ENCODE measurements at places on chromosomes 7 and 10. TPM values are rescaled to one million over a fixed set of nuclear protein-coding genes. Genes with fewer than 3 reads are reported as not detected.

- H3K36me3 ChIP-seq = no peaks in the 10 kb centered on the region
- no peaks in the 10 kb centered on the region for H3K27me3 ChIP-seq
- no peaks in the 10 kb centered on the region for H3K4me1 ChIP-seq
These were observed 837.8 kb upstream of the LRRN3 start for GRCh38 chr7:110253093-110253492.

DNA sequence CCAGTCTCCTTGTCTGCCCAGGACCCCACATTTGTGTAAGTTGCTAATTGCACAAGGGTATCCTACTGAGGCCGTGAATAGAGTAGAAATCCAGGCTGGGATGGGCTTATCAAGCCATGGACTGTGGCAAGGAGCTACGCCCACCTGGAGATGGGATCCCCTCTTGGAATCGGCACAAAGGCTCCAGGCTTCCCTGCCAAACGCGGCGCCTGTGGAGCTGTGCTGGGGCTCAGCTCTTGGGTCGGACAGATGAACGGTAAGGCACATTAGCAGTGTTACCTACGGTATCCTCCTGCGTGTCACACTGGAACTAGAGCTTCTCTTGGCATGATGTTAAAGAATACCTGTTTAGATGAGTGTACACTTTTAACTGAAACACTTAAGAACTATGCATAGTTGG is 196.7 kb downstream of the CELF2 start:
- H3K4me1 ChIP-seq = no peaks in the 10 kb centered on the region
- no peaks in the 10 kb centered on the region for H3K36me3 ChIP-seq
- no peak overlapping the region for H3K4me3 ChIP-seq

GRCh38 chr7:50557099-50557498 is 8.1 kb downstream of the DDC start:
- peaks cover 18% of the 10 kb centered on the region for H3K27me3 ChIP-seq
- no peak overlapping the region for H3K27ac ChIP-seq
- no peak for DNase-seq
- no peaks in the 10 kb centered on the region for H3K36me3 ChIP-seq
- H3K4me3 ChIP-seq = no peak overlapping the region

TAS2R41 gene
- not detected for total RNA-seq

DNA sequence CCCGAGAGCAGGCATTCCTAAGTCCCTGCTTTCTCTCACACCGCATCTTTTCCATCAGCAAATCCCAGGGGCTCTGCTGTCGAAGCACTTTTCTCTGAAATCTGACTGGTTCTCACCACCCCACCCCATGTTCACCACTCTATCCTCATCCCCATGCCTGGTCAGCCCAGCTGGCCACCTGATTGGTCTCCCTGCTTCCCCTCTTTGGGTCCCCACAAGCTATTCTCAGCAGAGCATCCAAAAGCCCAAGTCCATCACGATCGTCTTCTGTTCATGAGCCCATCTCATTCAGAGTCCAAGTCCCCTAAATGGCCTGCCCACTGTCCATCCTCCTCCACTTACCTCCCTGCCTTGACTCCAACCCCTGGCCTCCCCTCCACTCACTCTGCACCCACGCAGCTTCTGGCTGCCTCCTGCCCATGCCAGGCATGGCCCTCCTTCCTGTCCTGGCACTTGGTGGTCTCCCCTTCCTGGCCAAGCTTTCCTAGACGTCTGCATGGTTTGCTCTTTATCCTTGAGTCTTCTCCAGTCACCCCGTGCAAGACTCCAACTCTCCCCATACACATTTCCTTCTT is 1.6 kb upstream of the PPP2R2D start:
- H3K36me3 ChIP-seq = no peaks in the 10 kb centered on the region
- peaks cover 2% of the 10 kb centered on the region for H3K27me3 ChIP-seq
- peaks cover 19% of the 10 kb centered on the region for H3K4me1 ChIP-seq
- H3K4me3 ChIP-seq = no peak overlapping the region

- no peak for DNase-seq
- peaks cover 77% of the 10 kb centered on the region for H3K4me1 ChIP-seq
- H3K27ac ChIP-seq = no peak overlapping the region
- peaks cover 26% of the 10 kb centered on the region for H3K36me3 ChIP-seq
These were observed 54.0 kb downstream of the MALSU1 start for GRCh38 chr7:23353172-23353571.

GRCh38 chr10:102651455-102652169 is 7.3 kb downstream of the TRIM8 start:
- H3K27me3 ChIP-seq = no peaks in the 10 kb centered on the region
- H3K4me1 ChIP-seq = peaks cover 14% of the 10 kb centered on the region
- no peak for DNase-seq
- H3K36me3 ChIP-seq = no peaks in the 10 kb centered on the region
- H3K27ac ChIP-seq = no peak overlapping the region
- no peak overlapping the region for H3K4me3 ChIP-seq

DNA sequence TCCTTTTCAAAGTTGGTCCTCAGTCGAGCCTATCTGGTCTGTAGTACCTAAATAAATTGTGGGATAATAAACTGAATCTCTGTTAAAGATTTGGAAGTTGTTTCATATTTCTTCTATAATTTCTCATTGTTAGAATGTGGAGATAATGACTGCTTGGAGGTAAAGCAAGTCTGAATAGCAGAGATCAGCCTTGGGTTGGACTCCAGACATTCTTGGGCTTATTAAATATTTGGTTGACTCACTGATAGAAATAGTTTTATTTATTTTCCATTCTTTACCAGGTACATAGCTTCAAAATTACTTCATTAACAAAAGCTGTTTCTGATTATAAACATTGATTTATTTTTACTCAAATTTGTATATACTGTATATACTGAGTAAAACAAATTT is 34.3 kb downstream of the TPST1 start:
- no peak for DNase-seq
- no peaks in the 10 kb centered on the region for H3K36me3 ChIP-seq
- H3K4me3 ChIP-seq = no peak overlapping the region
- H3K27ac ChIP-seq = no peak overlapping the region

ATRNL1 gene
- not detected for total RNA-seq

DNA sequence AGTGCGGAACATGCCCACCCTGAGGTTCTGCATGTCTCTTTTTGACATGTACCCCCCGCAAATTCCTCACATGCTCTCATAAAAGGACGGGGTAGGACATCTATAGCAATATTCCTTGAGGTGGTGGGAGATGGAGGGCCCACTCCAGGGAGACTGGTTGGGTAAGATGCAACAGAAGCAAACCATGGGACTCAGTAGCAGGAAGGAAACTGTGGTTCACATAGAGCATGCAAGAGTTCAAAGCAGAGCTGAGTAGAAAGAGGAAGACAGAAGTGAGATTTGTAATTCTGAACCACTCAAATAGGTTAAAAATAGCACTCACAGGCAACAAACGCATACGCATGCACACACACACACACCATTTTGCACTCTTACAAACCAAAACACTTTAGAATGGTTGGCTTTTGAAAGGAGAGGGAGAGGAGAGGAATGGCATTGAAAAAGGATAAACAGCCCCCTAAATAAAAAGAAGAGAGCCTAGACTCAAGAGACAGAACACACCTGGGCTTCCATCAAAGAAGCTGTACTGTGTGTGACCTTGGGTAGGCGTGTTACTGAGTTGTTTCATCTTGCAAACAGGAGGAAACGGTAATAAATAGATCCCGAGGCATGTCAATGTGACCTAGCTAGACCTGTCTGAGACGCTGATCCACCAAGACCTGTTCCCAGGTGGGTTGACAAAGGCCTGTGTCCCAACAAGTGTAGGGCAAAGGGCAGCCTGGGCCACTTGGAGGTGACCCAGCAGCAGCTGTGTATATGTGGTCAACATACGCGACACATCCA is 77.6 kb upstream of the LRRC4 start:
- H3K27me3 ChIP-seq = peaks cover 7% of the 10 kb centered on the region
- H3K36me3 ChIP-seq = no peaks in the 10 kb centered on the region
- no peak overlapping the region for H3K27ac ChIP-seq
- H3K4me3 ChIP-seq = no peak overlapping the region

- H3K36me3 ChIP-seq = no peaks in the 10 kb centered on the region
- no peaks in the 10 kb centered on the region for H3K27me3 ChIP-seq
- no peak for DNase-seq
- H3K4me3 ChIP-seq = no peak overlapping the region
These were observed 49.9 kb upstream of the UCN3 start for GRCh38 chr10:5314840-5315239.

- H3K27me3 ChIP-seq = no peaks in the 10 kb centered on the region
- DNase-seq = no peak
- peaks cover 10% of the 10 kb centered on the region for H3K4me1 ChIP-seq
- no peaks in the 10 kb centered on the region for H3K36me3 ChIP-seq
- H3K4me3 ChIP-seq = no peak overlapping the region
- H3K27ac ChIP-seq = no peak overlapping the region
These were observed 61.0 kb upstream of the DUSP5 start for GRCh38 chr10:110436554-110437350.

- H3K36me3 ChIP-seq = peaks cover 66% of the 10 kb centered on the region
- peaks cover 14% of the 10 kb centered on the region for H3K4me1 ChIP-seq
- no peak overlapping the region for H3K4me3 ChIP-seq
- no peaks in the 10 kb centered on the region for H3K27me3 ChIP-seq
- no peak overlapping the region for H3K27ac ChIP-seq
These were observed 6.5 kb downstream of the PPIF start for GRCh38 chr10:79353726-79354125.

ST8SIA6 gene
- 0.60 TPM for total RNA-seq

DNA sequence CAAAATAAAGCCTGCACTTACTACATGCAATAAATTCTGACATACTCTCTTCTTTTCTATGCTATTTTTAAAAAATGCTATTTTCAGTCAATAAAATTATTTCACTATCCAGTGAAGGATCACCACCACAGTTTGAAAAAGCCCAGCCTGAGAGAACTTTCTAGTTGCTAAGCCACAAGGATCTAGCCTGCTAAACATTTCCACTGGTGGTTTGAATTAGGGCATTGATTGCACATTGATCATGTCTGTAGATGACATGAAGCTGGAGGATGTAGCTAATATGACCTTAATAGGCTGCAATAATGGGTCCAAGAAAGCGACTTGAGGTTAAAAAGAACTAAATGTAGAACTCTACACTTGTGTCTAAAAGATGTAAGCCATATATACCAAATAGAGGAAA is 56.0 kb upstream of the ARHGAP21 start:
- H3K27ac ChIP-seq = no peak overlapping the region
- DNase-seq = no peak
- H3K36me3 ChIP-seq = no peaks in the 10 kb centered on the region
- H3K27me3 ChIP-seq = no peaks in the 10 kb centered on the region
- H3K4me3 ChIP-seq = no peak overlapping the region

DNA sequence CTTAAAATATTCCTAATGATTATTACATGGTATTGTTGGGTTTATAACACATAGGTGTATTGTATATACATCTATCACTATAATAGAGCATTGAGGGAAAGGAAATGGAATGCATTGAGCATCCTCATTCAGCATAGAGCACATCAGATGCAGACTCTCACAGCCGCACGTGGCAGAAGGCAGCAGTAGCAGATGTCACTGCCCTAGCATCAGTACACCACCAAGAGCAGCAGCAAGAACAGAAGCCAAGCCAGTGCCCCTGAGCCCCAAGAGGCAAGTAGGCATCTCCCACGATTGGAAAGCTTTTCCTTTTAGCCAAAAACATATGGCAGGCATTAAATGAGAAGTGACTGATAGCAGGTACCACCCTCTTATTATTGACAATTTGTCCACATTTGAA is 510.0 kb downstream of the TNS3 start:
- H3K4me1 ChIP-seq = no peaks in the 10 kb centered on the region
- H3K36me3 ChIP-seq = no peaks in the 10 kb centered on the region
- H3K27me3 ChIP-seq = no peaks in the 10 kb centered on the region
- no peak overlapping the region for H3K27ac ChIP-seq
- no peak overlapping the region for H3K4me3 ChIP-seq

GRCh38 chr7:105661625-105662024 is 80.3 kb upstream of the EFCAB10 start:
- peaks cover 16% of the 10 kb centered on the region for H3K4me1 ChIP-seq
- no peaks in the 10 kb centered on the region for H3K36me3 ChIP-seq
- no peaks in the 10 kb centered on the region for H3K27me3 ChIP-seq
- H3K4me3 ChIP-seq = no peak overlapping the region
- DNase-seq = no peak

- no peaks in the 10 kb centered on the region for H3K27me3 ChIP-seq
- peak within 1 kb of the TSS; percentile 48 for H3K27ac ChIP-seq
- DNase-seq = peak; percentile 85
These were observed at the start of gene UPK3B for GRCh38 chr7:76509931-76510877. UPK3B (plus strand) TSS chr7:76510552; CDS start chr7:76510653, 101 bp downstream.

GRCh38 chr10:95350219-95350829 is 59.5 kb upstream of the PDLIM1 start:
- H3K4me3 ChIP-seq = no peak overlapping the region
- no peaks in the 10 kb centered on the region for H3K36me3 ChIP-seq
- peaks cover 12% of the 10 kb centered on the region for H3K4me1 ChIP-seq
- DNase-seq = peak; percentile 52
- H3K27ac ChIP-seq = no peak overlapping the region
- H3K27me3 ChIP-seq = no peaks in the 10 kb centered on the region

DNA sequence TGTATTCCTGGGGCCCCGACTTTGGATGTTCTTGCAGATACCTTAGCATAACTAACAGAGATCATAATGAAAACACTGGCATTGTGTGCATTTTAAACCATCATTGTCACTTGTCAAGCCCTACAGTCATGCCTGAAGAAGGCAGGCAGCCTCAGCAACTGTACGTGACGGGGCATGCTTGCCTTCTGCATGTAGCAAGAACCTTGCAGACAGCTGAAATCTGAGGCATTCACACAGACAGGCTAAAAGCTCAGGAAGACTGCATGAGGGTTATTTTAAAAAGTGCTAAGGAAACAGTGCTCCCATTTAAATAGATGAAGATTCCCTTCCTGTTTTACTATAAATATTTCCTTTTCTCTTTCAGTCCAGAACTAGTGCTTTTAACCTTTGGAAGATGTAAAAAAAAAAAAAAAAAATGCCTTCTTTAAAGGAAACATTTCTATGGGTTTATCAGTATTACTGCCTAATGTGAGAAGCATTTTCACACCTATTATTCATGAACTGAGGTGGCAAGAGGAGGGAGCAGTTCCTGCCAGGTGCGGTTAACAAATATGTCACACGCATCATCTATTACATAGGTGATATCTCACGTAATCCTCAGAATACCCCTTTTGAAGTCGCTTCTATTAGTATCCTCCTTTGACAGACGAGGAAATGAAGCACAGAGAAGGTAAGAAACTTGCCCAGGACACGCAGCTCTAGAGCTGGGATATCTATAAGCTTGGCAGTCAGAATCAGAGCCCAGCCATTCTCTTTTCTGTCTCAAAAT is 88.1 kb downstream of the PRKCQ start:
- H3K36me3 ChIP-seq = no peaks in the 10 kb centered on the region
- H3K4me1 ChIP-seq = peaks cover 5% of the 10 kb centered on the region
- H3K27me3 ChIP-seq = no peaks in the 10 kb centered on the region
- no peak overlapping the region for H3K4me3 ChIP-seq
- no peak overlapping the region for H3K27ac ChIP-seq

FKBP6 gene
- not detected for total RNA-seq

GRCh38 chr10:127441350-127442219 is 107.5 kb upstream of the NPS start:
- H3K36me3 ChIP-seq = no peaks in the 10 kb centered on the region
- H3K4me3 ChIP-seq = no peak overlapping the region
- H3K27ac ChIP-seq = no peak overlapping the region
- no peaks in the 10 kb centered on the region for H3K4me1 ChIP-seq
- H3K27me3 ChIP-seq = no peaks in the 10 kb centered on the region

GRCh38 chr7:71976645-71977044 is 435.5 kb downstream of the CALN1 start:
- DNase-seq = no peak
- H3K36me3 ChIP-seq = no peaks in the 10 kb centered on the region
- H3K4me1 ChIP-seq = no peaks in the 10 kb centered on the region
- H3K27me3 ChIP-seq = peaks cover 32% of the 10 kb centered on the region
- H3K27ac ChIP-seq = no peak overlapping the region
- H3K4me3 ChIP-seq = no peak overlapping the region

Data from PC-9 (cell line).